Natural killer cell treated with Interleukin-12 subunit alpha and Interleukin-12 subunit beta and Interleukin-15 and Interleukin-18, amount 100 ng/mL, for 72 hours (primary cell): ENCODE measurements at places on chromosomes 6 and 20. TPM values are rescaled to one million over a fixed set of nuclear protein-coding genes. Genes with fewer than 3 reads are reported as not detected.
A peak's percentile ranks its signal among the peaks of the same experiment; 100 is the strongest.

The PREX1 gene
- 167 TPM for total RNA-seq

The MTHFD1L gene
- total RNA-seq: 47.2 TPM

GRCh38 chr6:167020206-167020605, 21.0 kb downstream of the CEP43 start:
- H3K27me3 ChIP-seq: no peaks in the 10 kb centered on the region
- no peaks in the 10 kb centered on the region for H3K36me3 ChIP-seq
- H3K27ac ChIP-seq: no peak overlapping the region
- H3K4me3 ChIP-seq: no peak overlapping the region

DNA sequence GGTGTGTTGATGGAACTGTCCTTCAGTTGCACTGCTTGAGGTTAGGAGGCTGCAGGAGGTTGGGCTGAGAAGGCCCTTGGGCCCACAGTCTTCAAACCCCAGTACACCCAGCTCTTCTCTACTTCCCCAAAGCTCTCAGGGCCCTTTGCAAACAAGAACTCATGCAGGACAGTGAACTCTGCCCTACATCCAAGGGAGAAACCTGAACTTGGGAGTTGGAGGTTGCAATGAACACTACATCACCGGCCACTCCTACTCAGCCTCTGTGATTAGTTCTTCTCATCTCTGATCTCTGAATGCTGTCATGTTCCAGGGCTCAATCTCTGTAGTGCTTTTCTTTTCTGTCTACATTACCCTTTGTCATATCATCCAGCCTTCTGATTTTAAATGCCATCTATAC, 148.5 kb upstream of the PDE7B start:
- H3K36me3 ChIP-seq: no peaks in the 10 kb centered on the region
- no peak for DNase-seq
- H3K4me1 ChIP-seq: peaks cover 20% of the 10 kb centered on the region
- no peak overlapping the region for H3K27ac ChIP-seq
- H3K4me3 ChIP-seq: peak overlapping the region; percentile 21

DNA sequence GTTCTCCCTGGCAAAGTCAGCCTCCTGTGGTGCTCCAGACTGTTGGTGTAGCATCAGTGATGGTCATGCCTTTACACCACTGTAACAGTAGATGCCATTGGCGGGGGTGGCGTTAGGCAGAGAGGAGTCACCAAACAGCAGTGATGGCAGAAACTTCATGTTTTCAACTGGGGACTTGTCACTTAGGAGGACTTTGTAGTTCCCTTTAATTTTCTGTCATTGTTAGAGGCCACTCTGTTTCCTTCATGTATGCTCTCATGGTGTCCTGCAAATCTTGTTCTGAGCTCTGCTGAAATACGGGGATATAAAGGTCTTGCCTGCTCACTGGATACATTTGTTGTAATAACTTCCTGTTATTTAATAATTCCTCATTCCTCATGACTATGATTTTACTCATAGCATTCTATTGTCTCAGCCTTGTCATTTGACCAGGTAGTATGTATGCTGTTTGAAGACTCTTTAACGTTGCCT, 4.6 kb downstream of the MAP3K4 start:
- H3K4me3 ChIP-seq: no peak overlapping the region

DNA sequence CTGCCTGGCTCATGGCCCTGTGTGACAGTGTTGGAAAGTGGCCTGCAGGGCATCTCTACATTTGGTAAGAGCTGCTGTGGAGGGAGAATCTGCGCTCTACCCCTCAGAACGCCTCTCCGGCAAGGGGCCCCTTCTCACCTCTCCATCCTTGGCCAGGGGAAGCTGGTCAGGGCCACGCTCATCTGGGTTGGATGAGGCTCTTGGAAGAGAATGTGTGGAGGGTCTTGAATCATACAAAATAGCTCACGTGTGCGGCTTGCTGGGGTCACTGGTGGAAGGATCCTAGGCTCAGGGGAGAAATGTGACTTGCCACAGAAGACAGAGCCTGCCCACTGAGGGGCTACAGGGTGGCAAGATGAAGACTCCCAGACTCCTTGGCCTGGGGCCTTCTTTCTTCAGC, 105.0 kb downstream of the SCML4 start:
- no peak overlapping the region for H3K27ac ChIP-seq
- no peaks in the 10 kb centered on the region for H3K27me3 ChIP-seq
- no peak overlapping the region for H3K4me3 ChIP-seq
- no peaks in the 10 kb centered on the region for H3K36me3 ChIP-seq
- H3K4me1 ChIP-seq: peaks cover 33% of the 10 kb centered on the region

GRCh38 chr6:30787954-30788353, 43.6 kb upstream of the IER3 start:
- H3K27ac ChIP-seq: peak overlapping the region; percentile 91
- peaks cover 44% of the 10 kb centered on the region for H3K4me1 ChIP-seq
- DNase-seq: peak; percentile 80
